ENCODE measurements at places on chromosomes 2 and 18.

GRCh38 chr2:54422072-54422581 lies 34.0 kb upstream of the SPTBN1 start:
- DNase-seq = peak; percentile 21

- no peak for DNase-seq
Measured at GRCh38 chr2:21467910-21468309, 344.1 kb downstream of the TDRD15 start.

DNA sequence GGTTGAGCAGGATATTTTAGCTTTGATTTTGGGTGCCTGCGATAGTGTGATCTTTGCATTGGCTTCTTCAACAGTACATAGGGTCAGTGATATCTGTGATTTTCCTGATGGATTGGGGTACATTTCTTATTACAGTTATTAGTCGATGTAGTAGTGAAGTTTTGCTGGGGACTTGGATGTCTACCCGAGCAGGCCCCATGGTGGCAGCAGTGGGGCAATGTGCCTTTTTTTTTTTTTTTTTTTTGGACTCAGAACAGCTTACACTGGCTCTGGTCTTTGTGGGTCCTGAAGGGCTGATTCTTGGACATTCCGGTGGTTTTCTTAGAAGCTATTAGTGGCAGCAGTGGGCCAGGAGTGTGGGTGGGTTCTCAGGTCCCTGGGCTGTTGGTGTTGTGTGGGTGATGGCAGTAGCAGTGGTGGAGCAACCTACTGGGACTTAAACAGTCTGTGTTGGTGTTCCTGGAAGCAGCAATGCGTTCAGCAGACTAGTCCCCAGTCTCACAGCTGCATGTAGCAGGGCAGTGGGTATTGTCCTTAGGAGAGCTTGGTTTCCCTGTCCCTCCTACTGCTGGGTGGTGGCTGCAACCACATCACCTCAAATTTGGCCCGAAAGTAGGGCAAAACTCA lies 53.7 kb upstream of the SLC4A10 start:
- no peak for DNase-seq

DNA sequence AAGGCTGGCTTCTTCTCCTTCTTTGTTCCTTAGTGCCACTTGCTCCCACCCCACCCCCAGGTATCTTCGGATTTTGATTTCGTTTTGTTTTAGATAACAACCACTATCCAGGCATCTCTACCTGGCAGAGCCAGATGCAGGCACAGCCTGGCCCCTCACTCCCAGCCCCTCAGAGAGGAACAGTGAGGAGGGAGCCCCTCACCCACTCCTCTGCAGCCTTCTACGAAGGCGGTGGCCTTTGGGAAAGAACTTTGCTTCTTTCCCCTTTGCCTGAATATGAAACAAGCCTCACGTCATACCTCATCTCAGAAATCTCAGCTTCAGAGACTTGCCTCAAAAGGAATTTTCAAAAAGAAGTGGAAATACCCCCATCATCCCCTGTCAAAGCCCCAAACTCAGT lies 6.3 kb upstream of the CYP26B1 start:
- DNase-seq = no peak

DNA sequence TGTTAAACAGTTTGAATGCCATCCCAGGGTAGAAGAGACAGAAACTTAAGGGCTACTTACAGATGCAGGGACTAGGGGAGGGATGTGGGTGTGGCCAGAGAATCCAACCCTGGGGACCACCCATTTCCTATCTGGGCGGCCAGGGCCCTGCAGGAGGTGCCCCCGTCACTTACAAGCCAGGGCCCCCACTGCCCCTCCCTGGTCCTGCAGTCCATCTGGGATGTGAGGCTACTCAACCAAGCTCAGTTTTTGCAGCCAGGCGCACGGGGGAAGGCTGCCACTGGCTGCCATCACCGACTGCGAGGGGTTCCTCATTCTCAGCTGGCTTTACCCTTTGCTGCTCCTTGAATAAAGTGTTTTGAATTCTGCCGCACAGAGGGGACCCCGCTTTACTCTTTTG lies 42.1 kb downstream of the RRM2 start:
- DNase-seq = no peak

DNA sequence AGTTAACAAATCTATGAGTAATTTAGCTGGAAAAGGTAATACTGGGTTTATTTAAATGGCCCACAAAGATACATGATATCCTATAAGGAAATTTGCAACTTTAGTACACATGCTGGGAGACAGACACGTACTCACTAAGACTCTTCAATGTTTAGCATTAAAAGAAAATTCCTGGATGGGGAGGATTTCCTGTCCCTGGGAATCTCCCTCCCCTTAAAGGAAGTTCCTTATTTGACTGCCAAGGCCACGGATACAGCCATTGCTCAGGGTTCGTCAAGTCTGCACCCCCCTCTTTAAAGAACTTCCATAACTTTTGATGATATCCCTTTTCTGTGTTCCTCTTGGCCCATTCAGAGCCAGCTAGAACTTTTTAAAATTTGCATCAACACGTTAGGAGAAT lies 267.6 kb downstream of the CD226 start:
- no peak for DNase-seq

DNA sequence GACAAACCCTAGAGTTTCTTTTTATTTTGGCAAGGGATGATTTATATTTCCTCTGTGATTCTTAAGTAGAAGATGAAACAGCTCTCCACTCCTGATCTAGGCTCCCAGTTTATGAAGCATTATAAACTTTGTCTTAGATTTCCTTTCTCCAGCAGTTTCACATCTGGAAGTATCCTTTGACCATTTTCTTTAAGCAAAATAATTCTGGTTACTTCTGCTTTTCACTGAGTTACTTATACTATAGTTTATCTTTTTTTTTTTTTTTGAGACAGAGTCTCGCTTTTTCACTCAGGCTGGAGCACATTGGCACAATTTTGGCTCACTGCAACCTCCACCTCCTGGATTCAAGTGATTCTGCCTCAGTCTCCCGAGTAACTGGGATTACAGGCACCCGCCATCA lies 45.5 kb downstream of the KCMF1 start:
- DNase-seq = no peak

DNA sequence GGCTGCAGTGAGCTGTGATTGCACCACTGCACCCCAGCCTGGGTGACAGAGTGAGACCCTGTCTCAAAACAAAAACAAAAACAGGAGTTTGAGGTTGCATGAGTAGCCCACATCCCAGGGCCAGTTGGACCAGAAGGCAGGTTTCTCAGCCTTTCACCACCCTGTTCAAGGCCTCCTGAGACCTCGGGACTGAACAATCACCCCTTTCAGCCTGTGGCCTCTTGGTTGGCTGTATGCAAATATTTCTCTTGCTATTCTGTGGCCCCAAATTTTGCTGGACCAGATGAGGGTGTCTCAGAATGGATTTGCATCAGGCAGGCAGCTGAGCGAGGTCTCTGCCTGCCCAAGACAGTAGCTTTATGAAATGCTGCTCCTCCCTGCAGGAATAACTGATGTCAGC lies 56.9 kb downstream of the DPYSL5 start:
- DNase-seq = no peak

DNA sequence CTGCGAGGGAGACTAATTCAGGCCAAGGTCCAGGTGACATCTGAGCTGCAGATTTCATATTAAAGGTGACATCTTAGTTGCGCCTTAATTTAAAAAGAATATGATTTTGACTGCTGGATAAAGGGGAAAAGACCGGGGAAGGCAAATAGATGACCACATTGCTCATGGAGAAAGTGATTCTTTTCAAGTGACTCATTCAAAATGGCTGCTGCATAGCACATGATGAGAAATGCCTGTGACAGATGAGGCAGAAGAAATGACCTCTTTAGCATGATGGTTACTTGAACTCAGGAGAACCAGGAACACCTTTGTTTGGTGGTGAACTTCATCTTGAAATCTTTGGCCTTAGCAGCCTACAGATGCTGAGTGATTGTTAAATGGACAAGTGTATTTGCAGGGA lies 385.8 kb upstream of the TRIB2 start:
- DNase-seq = no peak

- DNase-seq = no peak
Measured at GRCh38 chr18:37483984-37484819, 81.4 kb downstream of the CELF4 start.

DNA sequence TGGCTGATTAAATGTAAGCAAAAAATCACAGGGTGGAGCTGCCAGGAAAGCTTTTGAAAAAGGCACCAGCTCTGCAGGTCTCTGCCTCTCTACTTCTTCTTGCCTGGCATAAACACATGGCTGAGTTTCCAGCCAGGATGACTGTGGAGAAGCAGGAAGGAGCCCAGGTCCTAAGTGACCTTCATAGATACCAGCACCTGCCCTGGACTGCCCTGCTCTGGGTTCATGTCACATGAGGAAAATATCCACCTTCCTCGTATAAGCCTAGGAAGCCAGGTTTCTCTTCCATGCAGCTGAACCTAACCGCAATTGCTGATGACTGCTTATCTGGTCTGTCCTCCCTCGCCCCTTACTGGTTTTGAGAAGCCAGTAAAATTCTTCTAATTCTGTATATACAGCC lies 47.8 kb upstream of the CREB1 start:
- DNase-seq = no peak

- DNase-seq = peak; percentile 45
Measured at GRCh38 chr2:39408351-39409136, 28.5 kb downstream of the MAP4K3 start.

GRCh38 chr2:151083856-151084795 lies 177.5 kb downstream of the RBM43 start:
- DNase-seq = no peak

GRCh38 chr18:72652990-72653593 lies 109.0 kb upstream of the CBLN2 start:
- DNase-seq = peak; percentile 59

GRCh38 chr2:78383576-78383975 lies 641.9 kb upstream of the REG3G start:
- no peak for DNase-seq

DNA sequence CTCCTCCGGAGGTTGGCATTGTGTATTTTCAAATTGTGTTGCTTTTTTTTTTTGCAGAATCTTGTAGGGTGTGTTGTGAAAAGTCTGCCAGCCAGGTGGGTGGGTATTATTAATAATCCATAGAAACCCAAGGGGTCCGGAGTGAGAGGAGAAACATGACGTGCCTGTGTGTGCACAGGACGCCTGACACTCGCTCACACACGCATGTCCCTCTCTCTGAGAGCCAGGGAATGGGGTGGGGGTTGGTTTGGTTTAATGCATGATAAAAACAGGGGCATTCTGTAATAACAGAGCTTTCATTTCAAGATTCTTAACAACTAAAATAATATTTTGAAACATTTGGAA lies 224.8 kb downstream of the FAM210A start:
- DNase-seq = no peak

DNA sequence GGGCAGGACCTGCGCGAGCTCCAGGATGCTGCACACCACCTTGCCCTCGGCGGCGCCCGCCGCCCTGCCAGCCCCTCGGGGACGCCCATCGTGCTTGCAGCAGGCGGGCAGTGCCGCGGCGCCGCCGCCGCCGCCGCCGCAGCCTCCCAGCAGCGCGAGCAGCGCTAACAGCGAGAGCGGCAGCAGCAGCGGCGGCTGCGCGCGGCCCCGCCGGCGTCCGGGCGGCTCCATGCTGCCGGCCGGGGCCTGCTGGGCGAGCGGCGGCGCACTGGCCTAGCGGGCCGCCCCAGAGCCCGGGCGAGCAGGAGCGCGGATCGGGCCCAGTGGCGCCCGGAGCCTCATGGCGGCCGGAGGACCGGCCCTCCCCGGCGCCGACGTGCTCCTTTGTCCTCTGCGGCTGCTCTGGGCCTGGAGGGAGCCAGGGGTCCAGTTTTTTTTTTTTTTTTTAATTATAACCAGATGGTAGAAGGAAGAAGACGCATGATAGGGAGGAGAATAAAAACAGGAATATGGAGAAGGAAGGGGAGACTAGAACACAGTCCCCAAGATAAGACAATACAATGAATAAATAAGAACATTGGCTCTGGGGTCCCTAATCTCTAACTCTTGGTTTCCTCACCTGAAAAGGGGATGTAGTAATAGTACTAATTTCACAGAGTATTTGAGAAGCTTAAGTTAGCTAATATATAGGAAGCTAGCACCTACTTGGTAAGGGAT lies 17.1 kb upstream of the ANKRD62 start:
- DNase-seq = peak; percentile 62

GRCh38 chr2:128316777-128317180 lies 1.9 kb downstream of the HS6ST1 start:
- peak; percentile 14 for DNase-seq

- DNase-seq = peak; percentile 69
Measured at GRCh38 chr2:149601141-149601796, 13.7 kb upstream of the MMADHC start.

DNA sequence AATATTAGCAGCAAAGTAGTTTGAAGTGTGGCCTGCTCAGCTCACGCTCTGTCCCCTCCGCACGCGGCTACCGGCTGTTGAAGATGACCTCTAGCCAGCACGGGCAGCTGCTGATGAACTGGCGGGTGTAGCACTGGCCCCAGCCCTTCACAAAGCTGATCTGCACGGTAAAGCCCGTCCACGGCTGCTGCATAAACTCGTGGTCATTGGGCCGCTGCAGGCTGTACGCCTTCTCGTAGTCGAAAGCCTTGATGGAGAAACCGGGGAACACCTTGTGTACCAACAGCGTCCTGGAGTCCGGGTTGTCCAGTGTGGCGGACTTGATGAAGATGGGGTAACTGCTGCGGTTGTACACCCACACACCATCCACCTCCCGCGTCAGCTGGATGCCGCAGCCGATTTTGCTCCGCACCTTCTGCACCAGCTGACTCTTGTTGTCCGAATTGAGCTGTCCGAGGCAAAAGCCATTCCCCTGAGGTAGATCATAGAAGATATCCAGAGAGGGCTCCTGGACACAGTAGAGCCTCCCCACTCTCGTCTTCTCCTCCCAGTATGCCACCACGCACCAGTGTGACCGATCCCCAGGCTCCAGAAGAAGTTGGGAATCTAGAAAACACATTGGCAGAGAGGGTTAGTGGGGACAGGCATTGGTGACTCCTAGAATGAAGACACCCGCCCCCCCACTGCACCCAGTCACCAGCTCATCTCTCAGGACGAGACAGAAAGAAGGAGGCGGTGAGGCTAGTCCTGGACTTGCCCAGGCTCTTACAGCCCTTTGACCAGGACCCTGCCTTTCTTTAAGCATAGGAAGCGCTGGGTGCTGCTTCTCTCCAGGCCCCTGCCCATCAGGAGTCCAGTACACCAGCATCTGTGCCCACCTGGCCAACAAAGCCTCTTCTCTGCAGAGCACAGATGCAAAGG lies 29.2 kb downstream of the SMAD7 start:
- no peak for DNase-seq

- DNase-seq = no peak
Measured at GRCh38 chr2:238352361-238352760, 32.0 kb downstream of the TRAF3IP1 start.

- no peak for DNase-seq
Measured at GRCh38 chr2:109058191-109058632, 69.2 kb upstream of the EDAR start.

DNA sequence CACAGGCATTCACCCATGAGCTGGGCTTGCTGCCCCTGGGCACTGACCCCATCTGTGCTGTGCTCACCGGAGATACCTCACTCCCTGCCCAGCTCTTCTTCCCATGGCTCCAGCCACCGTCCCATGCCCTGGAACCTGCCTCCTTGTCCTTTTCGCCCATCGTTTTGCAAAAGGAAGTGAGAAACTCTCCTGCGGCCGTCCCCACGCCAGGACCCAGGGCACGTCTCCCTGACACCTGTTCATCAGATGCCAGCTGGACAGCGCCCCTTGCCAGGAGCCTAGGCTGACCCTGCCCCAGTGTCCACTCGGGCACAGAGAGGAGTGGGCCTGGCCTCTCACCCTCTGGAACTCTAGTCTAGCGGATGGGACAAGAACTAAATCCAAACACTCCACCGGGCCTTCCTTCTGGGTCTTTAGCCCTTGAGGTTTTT lies 238.6 kb downstream of the SEPTIN10 start:
- no peak for DNase-seq

GRCh38 chr2:27489118-27489497 lies 435 bp downstream of the IFT172 start:
- peak; percentile 50 for DNase-seq

GRCh38 chr2:210003359-210003758 lies 921 bp downstream of the RPE start:
- peak; percentile 76 for DNase-seq

GRCh38 chr18:24627644-24628315 lies 167.3 kb downstream of the HRH4 start:
- no peak for DNase-seq

Measured in NB4 (cell line).